ENCODE measurements at places on chromosomes 3 and 15.

GRCh38 chr3:9167222-9167621, 82.2 kb downstream of the SRGAP3 start:
- DNase-seq = no peak

- DNase-seq = no peak
These were observed 360.4 kb downstream of the FGF12 start for GRCh38 chr3:192366916-192367315.

GRCh38 chr3:12840591-12841148, 695 bp downstream of the RPL32 start:
- DNase-seq = no peak

DNA sequence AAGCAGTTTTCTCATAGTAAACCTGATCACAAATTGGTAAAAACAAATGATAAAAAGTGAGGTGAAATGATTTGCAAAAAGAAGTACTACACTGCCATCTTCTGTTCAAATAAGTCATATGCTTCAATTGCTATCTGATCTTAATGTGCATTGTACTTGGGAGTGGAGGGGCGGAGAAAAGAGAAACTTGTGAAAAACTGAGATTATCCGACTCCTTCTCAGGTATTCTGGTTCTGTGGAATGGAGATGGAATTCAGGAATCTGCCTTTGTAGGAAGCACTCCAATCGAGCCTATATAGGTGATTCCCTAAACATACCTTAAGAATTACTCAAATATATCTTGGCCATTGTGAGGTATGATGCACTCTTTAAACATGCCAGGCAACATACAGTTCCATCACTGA, 180.6 kb downstream of the CHL1 start:
- no peak for DNase-seq

- no peak for DNase-seq
These were observed 50.2 kb downstream of the PDHB start for GRCh38 chr3:58383476-58383875.

DNA sequence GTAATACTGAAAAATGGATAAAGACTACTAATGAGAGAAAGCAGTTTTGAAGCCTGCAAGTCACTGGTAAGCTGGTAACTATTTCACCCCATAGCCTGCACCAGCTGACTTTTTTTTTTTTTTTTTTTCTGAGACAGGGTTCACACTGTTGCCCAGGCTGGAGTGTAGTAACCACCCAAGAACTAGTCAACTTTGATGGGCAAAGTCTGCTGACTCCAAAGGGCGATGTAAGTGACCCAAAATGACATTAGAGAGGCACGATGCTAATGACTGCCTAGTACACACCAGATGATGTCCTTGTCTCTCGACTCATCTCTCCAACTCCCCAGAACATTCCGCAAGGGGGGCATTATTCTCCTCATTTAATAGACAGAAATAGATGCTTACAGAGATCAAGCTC, 12.9 kb upstream of the TMEM41A start:
- DNase-seq = no peak

DNA sequence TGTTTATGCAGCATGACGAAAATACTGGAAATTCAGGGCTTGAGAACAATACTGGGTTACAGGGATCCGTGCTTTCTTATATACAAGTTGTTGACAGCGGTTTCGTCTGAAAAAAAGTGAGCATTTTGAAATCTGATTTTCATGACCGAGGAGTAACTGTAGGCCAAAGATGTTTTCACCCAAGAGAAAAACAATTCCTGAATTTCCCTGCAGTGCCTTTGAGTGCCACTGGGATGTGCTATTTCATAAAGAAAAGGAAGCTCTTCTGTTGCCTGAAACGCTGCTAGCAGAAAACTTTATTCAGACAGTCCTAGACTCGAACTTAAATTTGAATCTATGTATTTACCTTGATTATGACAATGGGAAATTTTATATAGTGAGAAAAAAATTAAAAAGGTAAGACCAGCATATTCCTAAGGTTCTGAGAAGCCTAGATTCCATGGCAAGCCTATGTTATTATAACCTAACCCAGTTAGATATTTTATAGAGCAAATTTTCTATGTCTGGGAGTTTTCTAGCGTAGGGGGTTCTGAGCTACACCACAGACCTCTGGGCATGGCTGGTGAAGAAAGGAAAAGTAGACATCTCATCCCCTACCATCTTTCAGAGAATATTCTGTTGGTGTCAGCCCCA, 30.2 kb downstream of the KCNAB1 start:
- peak; percentile 5 for DNase-seq

DNA sequence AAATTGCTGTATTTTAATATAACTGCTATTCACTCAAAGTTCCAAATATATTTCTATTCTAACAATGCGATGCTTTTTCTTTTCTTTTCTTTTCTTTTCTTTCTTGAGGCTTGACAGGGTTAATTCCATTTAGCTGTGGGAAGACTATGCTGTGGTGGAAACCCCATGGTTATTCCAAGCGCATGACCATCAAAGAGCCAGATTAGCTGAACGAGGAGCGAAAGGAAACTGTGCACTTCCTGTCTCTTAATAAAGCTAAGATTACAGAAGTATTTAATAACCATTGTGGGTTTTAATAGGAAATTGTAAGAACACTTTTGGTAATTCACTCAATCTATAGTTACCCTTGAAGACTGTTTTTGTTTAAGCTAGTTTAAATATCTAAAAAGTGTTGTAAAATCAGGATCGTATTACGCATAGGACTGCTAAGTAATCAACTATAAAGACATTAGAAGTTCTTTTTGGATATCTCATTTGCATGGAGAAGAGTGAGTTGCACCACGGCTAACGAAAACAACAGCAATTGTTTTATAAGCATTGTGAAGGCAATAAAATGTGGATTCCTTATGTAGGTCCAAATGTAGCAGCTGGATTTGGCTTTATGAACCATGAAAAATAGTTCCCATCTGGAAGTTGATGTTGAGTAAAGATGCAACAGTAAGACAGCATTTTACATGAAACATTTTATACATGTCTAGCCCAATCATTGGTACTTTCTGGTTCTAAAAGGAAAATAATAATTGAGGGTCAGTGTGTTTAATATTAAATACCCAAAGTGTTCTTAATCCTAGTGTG, 105.4 kb downstream of the ZIC1 start:
- no peak for DNase-seq

GRCh38 chr15:90291679-90292356, 26.3 kb downstream of the NGRN start:
- no peak for DNase-seq

- no peak for DNase-seq
These were observed 3.7 kb downstream of the UBR1 start for GRCh38 chr15:43102187-43102586.

DNA sequence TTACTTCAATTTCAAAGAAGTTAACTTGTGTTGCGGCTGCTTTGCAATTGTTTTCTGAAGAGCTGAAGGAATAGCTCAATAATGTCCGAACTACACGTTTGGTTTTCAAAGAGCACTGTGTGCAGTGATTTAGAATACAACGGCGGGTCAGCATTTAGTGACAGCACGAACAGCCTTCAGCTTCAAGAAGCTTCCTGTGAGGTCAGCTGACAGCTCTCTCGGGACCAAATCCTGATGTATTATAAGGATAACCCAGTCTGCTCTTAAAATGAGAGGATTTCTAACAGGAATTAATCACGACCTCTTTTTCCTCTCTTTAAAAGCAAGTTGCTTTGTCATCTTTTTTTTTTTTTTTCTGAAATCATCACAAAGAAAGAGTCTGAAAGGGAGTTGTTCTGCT, 97.9 kb upstream of the UNC13C start:
- no peak for DNase-seq

DNA sequence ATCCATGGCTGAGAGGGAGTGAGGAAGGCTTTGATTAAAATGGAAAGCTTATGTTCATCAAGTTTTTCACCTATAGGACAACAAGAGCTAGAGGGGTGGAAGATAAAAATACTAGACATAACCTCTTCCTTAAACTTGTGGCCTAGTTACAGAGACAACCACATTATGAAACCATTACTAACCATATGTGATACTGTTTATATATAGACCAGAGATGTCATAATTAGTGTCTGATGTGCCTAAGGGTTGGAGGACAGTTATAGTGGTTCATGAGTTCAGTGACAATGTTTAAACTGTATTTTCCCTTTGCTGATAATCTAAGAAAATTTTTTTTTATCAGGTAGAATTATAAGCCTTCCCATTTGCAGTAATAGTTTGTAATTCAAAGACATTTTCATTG, 23.7 kb downstream of the PHLDB2 start:
- no peak for DNase-seq

GRCh38 chr3:195769551-195769950, 42.2 kb downstream of the MUC4 start:
- no peak for DNase-seq

GRCh38 chr15:97748576-97748975, 211.9 kb upstream of the ARRDC4 start:
- DNase-seq = no peak

DNA sequence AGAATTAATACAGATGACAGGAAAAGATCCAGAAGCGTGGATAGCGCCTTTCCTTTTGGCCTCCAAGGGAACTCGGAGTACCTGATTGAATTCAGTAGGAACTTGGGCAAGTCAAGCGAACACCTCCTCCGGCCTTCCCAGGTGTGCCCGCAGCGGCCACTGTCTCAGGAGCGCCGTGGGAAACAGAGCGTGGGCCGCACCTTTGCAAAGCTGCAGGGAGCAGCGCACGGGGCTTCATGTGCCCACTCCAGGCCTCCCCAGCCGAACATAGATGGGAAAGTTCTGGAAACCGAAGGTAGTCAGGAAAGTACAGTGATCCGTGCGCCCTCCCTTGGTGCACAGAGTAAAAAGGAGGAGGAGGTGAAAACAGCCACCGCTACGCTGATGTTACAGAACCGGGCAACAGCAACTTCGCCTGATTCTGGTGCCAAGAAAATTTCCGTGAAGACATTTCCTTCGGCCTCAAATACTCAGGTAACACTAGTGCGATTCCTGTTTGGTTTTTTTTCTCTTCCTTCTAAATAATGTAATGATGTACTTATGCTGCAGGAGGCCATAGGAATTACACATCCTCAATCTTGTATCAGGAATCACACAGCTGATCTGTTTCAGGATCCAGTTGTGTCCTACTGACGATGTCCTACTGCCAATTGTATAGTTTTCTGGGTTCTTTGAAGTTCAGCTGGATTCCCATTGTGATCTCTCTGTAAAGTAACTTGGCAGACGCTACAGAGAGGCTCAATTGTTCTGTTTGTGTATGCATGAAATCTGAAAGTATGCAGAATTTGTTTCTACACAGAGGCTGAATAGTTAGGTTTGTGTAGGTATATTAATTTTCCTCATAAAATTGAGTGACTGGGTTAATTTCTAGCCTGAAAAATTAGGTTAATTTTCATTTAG, 63.1 kb downstream of the CGNL1 start:
- DNase-seq = no peak

- no peak for DNase-seq
These were observed 35.5 kb upstream of the HACD2 start for GRCh38 chr3:123620343-123620742.

- no peak for DNase-seq
These were observed 144.1 kb downstream of the VPS13C start for GRCh38 chr15:61916104-61916503.

DNA sequence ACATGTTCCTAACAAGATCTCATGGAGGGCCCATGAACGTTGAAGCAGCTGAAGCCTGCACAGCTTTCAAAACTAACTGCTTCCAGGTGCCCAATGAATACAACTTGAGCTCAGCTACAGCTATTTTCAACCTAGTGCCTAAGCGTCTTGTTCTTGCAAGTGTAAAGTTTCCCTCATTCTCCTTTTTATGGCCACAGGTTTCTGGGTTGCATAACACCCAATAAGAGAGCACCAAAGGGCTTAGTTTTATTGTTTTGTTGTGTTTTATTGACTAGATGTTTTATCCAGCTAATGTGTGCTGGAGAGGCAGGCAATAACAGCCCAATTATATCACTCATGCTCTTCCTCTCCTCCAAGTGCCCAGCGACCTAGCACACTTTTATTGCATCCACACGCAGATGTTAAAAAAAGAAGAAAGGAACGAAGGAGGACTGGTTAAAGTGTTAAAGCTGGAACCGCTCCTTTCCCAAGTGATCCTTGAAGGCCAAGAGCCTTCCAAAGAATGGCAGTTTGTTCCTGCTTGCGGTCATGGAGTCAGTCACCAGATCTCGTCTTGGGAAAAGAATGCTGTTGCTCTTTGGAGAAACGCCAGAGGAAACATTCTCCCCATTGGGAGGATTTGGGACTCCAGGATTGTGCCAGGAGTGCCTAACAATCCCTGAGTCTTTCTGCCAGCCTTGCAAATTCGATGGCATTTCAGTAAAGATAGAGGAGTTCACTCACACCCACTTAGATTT, 156.9 kb downstream of the MEX3B start:
- no peak for DNase-seq

DNA sequence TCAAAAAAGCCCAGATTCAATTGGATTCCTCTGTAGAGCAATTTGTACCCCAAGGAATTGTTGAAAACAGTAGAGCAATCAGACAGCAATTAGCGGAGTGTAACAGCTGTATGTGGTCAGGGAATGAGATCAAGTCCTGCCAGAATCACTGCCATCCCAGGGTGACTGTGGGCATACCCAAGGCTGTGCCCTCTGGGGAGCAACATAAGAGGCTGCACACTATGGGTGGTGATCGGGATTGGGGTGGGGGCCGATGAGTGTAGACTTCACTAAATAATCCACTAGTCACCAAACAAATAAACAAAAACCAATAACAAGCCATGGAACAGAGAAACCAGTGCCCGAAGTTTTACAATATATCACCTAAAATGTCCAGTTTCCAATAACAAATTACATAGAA, 12.1 kb upstream of the ELP6 start:
- no peak for DNase-seq

- DNase-seq = no peak
These were observed 27.3 kb downstream of the DUT start for GRCh38 chr15:48358229-48359152.

- no peak for DNase-seq
These were observed 107.9 kb downstream of the FMN1 start for GRCh38 chr15:33086500-33087121.

GRCh38 chr15:72155003-72155621, 36.9 kb downstream of the SENP8 start:
- DNase-seq = no peak

Measured in T-cell (primary cell).